ENCODE measurements at places on chromosomes 6 and 20. TPM values are rescaled to one million over a fixed set of nuclear protein-coding genes. Genes with fewer than 3 reads are reported as not detected.

SMOC2 gene
- 0.93 TPM for total RNA-seq

CD83 gene
- 1.6 TPM for total RNA-seq

SUMO4 gene
- 1.6 TPM for total RNA-seq

DNA sequence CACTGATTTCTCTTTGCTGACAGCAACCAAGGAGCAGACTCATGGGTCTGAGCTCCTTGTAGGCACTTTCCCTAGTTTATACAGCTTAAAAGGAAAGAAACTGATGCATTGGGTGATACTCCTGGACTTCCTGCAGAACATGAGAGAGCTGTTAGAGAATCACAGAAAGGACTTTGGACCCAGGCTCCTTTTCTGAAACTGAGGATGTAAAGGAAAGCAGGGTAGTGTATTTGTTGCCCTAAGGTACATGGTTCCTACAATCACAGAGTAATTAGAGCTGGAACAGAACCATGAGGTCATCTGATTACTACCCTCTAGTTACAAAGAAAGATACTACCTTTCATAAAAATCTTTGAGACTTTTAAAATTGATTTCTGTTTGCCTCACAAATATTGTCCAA is 477.1 kb upstream of the SPTLC3 start:
- no peak overlapping the region for H3K27ac ChIP-seq
- H3K27me3 ChIP-seq, result no peaks in the 10 kb centered on the region
- no peaks in the 10 kb centered on the region for H3K4me1 ChIP-seq
- no peaks in the 10 kb centered on the region for H3K36me3 ChIP-seq

DNA sequence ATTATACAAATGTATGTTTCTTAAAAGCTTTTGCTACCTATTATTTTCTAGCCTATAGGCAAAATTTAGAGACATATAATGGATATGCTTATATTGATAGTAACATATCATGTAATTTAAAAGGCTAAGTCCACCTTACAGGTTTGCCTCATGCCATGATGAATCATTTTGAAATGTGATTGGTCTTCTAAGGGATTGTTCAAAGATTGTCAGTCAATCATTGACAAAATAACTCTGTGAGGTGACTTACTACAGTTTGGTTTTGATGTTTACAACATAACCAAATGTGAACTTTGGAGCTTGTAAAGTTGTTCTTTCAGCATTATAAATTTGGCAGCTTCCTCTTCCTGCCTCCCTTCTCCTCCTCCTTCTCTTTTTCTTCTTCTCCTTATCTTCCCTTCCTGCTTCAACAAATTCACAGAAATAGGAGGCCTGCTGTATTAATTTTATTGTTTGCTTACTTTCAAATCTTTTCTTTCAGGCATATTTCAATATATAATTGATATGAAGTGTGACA is 39.7 kb upstream of the ZFP64 start:
- no peak overlapping the region for H3K27ac ChIP-seq
- H3K36me3 ChIP-seq, result no peaks in the 10 kb centered on the region
- no peaks in the 10 kb centered on the region for H3K4me1 ChIP-seq
- no peak overlapping the region for H3K4me3 ChIP-seq
- no peak for DNase-seq
- H3K27me3 ChIP-seq, result no peaks in the 10 kb centered on the region

GRCh38 chr6:134201716-134202115 is 116.2 kb downstream of the SGK1 start:
- no peak overlapping the region for H3K27ac ChIP-seq
- no peaks in the 10 kb centered on the region for H3K4me1 ChIP-seq
- H3K36me3 ChIP-seq, result no peaks in the 10 kb centered on the region
- DNase-seq, result no peak

- H3K27ac ChIP-seq, result no peak overlapping the region
Measured at GRCh38 chr6:90910893-90911292, 324.0 kb upstream of the MAP3K7 start.

Data from astrocyte (in vitro differentiated cells and primary cell).